ENCODE measurements at places on chromosomes 5 and 9.

- no peak for DNase-seq
Measured at GRCh38 chr9:98593354-98594253, 115.1 kb downstream of the GABBR2 start.

DNA sequence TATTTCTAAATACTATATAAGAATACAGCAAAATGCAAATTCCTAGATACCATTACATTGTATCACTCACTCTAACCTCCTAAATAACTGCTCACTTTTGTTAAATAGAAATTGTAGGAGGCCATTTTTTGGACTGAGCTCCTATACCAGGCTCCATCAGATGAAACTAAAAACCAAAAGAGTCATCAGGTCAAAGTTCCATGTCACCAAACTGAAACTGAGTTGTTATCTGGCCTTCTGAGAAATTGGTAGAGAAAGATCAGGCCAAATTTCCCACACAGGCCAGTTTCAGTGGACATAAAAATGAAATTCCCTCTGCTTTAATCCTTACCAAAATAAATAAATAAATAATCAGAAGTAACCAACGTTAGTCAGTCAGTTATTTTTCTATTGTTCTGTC is 13.8 kb upstream of the SNX2 start:
- no peak for DNase-seq

DNA sequence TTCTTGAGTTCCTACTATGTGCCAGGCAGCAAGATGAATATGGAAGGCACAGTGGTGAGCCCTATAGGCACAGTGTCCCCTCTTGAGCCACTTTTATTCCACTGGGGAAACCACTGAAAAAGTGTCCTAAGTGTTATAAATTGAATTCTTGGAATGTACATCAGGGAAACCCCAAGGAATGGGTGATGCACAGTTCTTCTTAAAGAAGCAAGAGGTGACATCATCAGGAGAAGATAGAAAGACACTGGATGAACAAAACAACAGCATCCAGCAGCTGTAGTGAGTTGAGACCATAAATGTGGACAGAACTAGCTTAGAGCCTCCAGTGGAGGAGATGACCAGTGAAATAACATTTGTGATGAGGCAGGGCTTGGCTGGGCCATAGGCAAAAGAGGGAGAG is 199.2 kb upstream of the ANKRD55 start:
- no peak for DNase-seq

DNA sequence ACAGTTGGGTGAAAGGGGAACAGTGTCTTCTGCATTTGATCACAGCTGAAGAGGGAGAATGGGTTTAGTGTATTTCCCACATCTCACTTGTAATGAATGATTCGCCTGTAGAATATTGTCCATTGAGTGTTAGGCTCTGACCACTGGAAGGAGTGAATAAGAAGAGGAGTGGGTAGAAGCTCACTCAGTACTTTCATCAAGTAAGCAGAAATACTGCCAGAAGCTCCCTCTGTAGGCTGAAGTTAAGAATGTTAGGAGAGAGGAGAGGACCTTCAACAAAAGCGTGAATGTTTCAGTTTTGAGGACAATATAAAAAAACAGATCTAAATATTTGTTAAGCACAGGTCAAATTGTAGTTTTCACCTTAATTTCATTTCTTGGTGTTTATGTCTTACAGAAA is 27.5 kb downstream of the FSD1L start:
- DNase-seq = no peak

DNA sequence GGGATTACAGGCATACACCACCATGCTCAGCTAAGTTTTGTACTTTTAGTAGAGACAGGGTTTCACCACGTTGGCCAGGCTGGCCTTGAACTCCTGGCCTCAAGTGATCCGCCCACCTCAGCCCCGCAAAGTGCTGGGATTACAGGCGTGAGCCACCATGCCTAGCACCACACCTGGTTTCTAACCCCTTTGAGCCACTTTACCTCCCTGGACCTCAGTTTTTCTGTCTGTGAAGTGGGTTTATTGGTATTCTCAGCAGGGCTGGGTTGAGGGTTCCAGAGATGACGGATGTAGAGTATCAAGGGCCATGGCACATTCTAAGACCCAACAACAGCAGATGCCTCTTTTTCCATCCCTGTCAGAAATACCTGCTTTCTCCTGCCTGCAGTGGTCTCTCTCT is 38.6 kb downstream of the AMBP start:
- no peak for DNase-seq

GRCh38 chr5:167295681-167296005 is 995.8 kb upstream of the WWC1 start:
- no peak for DNase-seq

GRCh38 chr9:15837079-15837679 is 284.3 kb downstream of the CCDC171 start:
- DNase-seq = peak; percentile 34

- no peak for DNase-seq
Measured at GRCh38 chr9:129835860-129836223, 584 bp downstream of the USP20 start.

- DNase-seq = no peak
Measured at GRCh38 chr5:103525361-103525760, 37.2 kb downstream of the NUDT12 start.

GRCh38 chr9:134313470-134313869 is 12.8 kb upstream of the RXRA start:
- no peak for DNase-seq

GRCh38 chr5:112551419-112552032 is 132.4 kb upstream of the EPB41L4A start:
- peak; percentile 65 for DNase-seq

- no peak for DNase-seq
Measured at GRCh38 chr5:10668697-10669096, 92.3 kb downstream of the DAP start.

DNA sequence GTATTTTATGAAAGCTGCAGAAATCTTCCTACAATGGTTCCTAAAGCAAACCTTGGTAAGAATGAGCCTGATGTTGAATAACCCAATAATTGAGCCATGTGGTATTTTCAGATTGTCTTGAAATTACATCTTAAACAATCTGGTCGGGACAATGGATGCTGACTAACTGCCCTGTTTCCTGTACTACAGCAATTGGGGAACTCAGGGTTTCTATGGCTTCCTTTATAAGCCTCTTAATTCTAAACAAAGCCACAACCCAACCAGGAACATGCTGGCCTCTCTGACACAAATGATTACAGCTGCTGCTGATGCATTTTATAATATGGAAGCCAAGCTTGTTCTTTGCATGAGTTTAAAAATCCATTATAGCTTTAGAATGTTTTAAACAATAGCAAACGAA is 30.2 kb downstream of the PTPN3 start:
- DNase-seq = no peak

DNA sequence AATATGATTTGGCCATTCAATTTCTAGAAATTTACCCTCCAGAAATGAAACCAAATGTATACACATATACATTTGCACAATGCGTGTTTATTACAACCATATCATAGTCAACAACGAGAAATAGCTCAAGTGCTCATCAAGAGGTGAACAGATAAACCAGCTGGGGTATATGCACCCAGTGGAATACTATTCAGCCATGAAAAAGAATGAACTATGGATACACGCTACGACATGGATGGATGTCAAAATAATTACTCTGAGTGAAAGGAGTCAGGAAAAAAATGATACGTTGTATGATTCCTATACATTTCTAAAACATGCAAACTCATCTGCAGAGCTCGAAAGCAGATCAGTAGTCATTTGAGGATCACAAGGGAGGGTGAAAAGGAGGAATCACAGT is 441.5 kb upstream of the ADAMTS16 start:
- DNase-seq = no peak

GRCh38 chr9:110968096-110968495 is 70.2 kb downstream of the LPAR1 start:
- no peak for DNase-seq

DNA sequence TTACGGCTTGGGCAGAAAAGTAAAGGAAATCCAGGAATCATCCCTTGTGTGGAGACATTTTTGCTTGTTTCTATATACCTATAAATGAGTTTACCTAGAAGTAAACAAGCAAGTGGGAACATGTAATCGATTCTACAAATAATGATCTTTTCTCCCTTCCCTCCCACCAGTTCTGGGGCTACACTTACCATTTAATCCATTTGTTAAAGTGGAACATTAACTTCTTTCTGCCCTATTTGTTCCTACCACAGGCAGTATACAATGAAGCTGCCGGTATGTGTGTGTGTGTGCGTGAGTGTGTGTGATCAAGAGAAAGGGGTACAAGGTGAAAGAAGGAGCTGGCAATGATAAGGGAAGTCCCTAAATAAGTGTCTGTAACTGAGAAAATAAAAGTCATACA is 26.4 kb upstream of the ELL2 start:
- DNase-seq = no peak

DNA sequence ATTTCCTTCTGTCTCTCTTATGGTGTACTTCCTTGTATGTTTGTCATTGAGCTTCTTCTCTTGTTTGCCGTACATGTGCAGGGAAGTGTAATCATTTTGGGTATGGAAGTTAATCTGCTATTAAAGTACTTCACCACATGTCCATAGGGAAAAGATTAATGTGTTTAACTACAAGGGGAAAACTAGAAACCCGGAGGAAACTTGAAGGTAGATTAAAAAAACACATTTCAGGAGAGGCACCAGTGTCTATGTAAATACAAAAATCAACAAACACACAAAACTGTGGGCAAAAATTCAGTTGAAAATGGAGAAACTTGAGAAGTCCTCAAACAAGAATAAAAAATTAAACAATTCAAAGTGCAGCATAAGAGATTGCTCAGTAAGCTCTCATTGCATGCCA is 166.4 kb downstream of the PBX3 start:
- no peak for DNase-seq

DNA sequence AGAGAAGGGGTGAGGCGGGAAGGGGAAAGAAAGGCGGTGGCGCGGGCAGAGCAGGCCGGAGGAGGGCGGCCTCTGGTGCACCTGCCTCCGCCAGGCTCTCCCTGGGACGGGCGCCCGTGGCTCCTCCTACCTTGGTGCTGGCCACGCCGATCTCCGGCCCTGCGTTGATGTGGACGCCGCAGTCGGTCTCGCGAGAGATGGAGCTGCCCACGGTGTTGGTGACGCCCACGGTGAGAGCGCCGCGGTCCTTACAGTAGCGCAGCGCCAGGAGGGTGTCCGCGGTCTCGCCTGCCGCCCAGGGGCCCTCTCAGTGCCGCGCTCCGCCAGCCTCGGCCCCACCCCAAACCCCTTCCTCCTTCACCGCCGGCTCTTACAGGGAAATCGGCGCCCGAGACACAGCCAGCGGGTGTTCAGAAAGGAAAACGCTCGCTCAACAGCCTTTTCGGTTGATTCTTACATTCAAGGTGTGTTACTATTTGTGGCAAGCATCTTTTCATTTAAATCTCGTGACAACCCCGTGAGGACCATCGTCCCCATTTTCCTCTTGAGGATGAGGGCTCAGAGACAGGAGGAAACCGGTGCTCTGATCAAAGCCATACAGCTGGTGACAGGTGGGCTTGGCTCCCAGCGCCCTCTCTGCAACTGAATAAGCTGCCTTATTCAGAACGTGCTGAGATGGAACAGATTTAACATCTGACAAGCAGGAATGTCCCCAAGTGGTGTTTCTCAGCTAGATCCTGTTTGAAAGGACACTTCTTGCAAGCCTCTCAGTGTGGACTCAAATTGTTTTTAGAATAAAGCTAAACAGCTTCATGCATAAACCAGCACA is 22.0 kb upstream of the MAPK9 start:
- peak; percentile 53 for DNase-seq

DNA sequence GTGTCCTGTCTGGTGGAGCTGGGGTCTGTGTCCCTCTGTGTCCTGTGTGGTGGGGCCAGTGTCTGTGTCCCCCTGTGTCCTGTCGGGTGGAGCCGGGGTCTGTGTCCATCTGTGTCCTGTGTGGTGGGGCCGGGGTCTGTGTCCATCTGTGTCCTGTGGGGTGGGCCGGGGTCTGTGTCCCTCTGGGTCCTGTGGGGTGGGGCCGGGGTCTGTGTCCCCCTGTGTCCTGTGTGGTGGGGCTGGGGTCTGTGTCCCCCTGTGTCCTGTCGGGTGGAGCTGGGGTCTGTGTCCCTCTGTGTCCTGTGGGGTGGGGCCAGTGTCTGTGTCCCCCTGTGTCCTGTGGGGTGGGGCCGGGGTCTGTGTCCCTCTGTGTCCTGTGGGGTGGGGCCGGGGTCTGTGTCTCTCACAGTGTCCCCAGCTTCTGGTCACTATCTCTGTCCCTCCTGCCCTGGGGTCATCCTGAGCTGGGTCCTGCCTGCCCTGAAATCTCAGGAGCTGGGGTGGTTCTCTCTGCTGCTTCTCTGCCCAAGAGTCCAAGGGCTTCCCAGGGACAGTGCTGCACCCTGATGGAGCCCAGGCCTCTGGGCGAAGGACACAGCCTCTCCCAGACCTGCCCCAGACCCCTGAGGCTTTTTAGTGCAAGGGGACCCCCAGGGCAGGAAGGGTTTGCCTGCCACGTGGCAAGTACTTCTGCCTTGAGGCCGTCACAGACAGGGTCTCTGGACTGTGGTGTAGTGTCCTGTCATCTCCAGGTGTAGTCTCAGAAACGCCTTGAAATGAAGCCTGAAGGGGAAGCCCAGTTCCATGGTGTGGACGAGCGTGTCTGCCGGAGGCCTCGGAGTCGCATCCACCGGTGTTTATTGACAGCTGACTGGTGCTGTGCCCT is 131.3 kb downstream of the RXRA start:
- DNase-seq = no peak
